ENCODE measurements at places on chromosomes 7 and 10.

DNA sequence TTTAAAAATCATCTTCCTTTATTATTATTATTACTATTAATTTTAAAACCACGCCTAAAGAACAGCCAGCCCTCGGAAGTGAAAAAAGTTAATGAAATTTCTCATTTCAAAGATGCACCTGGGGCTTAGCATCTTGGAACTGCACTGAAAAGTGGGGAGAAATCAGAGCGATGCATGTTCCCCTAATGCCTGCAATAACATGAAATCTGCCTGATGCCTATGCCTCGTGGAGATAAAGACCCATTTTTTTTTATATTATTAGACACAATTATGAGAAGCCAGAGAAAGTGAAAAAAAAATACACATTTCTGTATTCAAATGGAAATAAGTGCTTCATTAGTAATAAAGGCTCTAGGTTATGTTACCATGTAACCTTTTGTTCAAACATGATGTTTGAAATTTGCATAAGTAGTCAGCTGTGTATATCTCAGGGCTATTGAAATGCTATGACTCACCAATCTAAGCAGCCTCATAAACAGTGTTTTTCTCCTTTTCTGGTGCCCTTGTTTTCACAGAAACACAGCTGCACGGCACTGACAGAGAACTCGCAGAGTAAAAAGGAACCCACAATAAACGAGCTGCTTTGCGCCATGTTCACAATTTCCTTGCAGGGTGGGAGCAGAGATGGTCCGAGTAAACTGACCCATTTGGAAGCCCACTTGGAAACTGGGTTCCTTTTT lies 175.8 kb upstream of the PRKCQ start:
- no peak for DNase-seq

- DNase-seq: no peak
These were observed 130.4 kb upstream of the BMPER start for GRCh38 chr7:33774762-33775523.

DNA sequence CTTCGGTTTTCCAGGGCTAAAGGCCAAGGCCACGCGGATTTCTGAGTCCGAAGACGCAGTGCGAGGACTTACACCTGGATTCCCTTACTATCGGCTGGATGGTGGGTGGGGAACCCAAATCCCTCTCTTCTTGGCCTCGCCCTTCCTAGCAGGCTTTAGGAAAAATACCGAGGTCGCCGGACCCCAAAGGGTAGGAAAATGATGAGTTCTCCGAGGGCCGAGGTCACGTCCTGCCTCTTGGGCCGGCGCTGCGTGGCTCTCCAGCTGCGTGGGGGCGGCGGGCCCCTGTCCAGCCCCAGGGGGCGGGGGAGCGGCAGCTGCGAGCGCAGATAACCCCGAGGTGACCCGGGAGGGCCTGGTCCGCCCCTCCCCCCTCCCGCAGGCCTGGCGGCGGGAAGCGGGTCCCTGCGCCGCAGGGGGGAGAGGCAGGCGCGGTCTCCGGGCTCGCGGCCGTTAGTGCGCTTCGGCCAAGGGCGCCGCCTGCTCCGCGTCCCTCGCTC lies 805 bp upstream of the HMX3 start:
- no peak for DNase-seq

DNA sequence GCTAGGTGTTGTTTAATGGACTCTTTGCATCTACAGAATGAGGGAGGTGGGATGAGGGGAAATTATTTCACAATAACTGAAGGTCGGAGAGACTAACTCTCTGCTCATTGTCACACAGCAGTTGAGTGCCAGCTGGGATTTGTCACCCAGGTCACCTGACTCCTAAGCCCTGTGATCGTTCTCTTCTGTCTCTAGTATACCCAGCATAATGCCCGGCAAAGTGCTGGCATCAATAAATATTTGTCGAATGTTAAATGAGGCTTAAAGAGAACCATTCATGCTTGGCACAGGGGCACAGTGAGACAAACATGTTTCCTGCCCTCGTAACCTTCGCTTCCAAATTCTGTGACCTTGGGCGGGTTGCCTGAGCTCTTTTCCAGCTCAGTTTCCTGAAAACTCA lies 70.8 kb downstream of the TCF7L2 start:
- no peak for DNase-seq

DNA sequence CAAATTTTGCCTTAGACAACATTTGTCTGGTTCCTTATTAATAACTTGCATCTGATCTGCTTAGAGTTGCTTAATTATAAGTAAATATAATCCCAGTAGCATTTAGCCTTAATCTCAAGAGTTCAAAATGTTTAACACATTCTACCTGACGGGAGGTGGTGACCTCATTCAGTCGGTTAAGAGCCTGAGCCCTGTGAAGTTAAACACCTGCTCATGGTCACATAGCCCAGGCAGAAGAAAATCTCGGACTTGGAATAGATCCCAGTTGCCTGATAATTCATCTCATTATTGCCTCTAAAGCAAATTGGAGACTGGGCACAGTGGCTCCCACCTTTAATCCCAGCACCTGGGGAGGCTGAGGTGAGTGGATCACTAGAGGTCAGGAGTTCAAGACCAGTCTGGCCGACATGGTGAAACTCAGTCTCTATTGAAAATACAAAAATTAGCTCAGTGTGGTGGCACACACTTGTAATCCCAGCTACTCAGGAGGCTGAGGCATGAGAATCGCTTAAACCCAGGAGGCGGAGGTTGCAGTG lies 18.6 kb upstream of the ASCC1 start:
- DNase-seq: peak; percentile 3

DNA sequence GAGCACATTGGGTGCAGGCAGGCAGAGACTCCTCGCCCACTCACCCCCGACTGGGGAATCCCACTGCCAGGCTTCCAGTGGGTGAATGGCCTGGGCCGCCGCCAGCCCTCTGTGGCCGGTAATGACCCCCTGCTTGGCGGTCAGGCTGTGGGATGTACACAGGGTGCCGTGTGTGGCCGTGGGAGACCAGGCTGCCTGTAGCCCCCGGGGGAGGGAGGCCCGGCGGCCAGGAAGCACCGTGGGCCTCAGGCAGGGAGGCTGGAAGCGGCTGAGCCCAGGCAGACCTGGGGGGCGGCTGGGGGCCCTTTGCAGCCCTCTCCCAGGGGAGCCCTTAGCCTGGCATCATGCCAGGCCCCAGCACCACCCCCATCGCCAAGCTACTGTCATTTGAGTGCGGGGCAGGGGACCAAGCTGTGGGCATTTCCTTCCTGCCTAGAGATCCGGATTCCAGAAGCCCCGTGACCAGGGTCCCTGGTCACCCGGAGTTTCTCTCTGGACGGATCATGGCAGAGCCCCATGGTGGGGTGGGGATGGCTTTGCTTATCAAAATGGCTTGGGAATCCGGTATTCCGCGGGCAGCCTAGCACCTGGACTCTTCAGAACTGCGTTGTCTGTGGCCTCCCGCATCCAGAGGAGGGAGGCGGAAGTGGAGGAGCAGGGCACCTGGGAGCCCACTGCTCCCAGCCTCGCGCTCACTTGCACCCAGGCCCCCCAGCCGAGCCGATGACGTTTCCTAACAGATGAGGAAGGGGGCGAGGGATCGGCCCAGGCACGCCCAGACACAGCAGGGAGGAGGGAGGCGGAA lies 1.1 kb downstream of the TTYH3 start:
- peak; percentile 66 for DNase-seq

DNA sequence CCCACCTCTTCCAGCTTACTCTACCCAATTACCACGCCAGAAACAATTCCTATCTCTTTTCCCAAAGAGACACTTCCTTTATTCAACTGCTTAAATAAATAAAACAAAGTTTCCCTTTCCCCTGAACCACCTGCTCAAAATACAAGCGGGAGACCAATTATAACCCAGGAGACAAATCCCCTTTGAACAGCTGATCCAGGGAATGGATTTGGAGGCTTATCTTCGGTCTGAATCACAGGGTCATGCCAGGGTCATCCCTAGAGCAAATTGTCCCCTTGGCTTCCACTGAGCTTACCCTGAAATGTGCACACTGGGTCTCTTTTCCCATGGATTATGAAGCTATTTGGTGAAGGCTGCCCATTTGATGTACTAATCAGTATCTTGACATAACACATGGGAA lies 99.9 kb upstream of the JAZF1 start:
- DNase-seq: no peak

GRCh38 chr7:2945171-2945570 lies 98.5 kb downstream of the CARD11 start:
- DNase-seq: no peak

DNA sequence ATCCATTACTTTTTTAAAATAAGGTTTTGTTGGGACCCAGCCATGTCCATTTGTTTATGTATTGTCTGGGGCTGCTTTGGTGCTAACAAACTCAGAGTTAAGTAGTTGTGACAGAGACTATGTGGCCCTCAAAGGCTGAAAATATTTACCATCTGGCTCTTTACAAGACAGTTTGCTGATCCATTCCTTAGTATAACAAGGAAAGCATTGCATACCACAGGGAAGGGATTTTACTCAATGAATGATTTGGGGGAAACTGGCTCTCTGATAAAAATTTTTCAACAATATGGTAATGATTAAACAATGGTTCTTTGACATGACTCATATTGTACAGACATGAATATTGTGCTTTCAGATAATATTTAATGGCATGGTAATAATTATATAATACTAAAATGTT lies 738.1 kb downstream of the KCNMA1 start:
- DNase-seq: no peak

DNA sequence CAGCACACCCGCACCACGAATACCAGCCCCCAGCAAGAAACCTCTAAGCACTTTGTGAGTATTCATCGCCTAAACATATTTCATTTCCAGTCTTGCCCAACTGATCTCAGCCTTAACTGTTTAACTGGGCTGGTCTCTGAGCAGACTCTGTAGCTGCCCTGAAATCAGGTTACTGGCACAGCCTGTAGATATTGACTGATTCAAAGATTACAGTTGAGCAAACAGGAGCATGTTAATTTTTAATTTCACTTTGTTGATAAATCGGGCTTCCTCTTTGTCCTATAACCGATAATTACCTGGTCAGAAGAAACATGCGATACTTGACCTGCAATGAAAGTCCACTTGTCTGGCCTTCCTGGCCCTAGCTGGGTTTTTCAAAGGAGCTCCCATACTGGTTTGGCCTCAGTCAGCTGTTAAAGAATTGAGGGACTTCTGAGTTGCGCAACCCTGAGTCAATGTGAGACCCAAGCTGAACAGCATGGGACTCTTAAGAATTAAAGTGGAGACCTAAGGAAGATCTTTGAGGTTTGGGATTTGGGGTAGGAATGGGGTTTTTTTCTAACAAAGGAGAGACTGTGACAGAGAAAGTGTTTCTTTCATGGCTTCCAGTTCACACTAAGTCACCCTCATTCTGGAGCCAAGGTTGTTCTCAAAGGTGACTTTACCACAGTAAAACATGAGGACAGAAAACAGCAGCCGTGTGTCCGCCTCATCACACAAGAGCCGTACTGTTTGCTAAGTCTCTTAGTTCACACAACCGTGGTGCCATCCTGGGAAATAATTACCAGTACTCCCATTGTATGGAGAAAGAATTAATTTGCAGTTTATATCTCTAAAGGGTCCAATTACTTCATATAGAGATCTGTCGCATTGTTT lies 75.9 kb downstream of the PPP1R3C start:
- DNase-seq: no peak

- DNase-seq: no peak
These were observed 26.8 kb downstream of the GOLGA7B start for GRCh38 chr10:97876402-97876801.

DNA sequence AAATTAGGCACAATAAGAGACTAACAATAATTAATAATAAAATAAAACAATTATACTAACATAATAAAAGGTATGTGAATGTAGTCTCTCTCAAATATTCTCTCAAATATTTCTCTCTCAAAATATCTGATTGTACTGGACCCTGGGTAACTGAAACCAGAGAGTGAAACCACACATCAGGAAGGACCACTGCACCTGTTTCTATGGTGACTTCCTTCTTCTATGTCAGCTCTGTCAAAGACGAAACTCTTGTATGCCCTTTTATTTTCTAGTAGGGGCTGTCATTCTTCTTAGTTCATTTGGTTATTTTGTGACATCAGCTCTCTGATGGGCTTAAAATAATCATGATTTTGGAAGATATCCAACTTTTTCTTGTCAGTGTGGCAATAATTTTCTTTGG lies 428.0 kb upstream of the TPK1 start:
- no peak for DNase-seq

GRCh38 chr7:111030336-111030735 lies 60.6 kb upstream of the LRRN3 start:
- DNase-seq: no peak

DNA sequence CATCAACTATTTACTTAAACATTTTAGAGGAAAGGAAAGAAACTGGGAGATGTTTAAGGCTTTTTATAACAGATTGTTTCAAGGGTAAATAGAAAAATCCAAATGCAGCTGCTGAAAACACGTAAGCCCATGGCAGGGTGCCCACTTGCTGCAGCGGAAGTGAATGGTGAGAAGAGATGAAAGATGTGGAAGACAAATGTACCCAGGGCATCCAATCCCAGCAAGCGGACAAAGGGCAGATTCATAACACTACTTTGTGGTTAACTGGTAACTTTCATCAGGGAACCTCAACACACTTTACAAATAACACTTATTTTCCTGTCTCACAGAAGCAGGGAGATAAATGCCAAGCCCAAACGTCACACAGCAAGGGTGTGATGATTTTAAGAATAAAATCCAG lies 358.4 kb downstream of the KCNMA1 start:
- DNase-seq: no peak

DNA sequence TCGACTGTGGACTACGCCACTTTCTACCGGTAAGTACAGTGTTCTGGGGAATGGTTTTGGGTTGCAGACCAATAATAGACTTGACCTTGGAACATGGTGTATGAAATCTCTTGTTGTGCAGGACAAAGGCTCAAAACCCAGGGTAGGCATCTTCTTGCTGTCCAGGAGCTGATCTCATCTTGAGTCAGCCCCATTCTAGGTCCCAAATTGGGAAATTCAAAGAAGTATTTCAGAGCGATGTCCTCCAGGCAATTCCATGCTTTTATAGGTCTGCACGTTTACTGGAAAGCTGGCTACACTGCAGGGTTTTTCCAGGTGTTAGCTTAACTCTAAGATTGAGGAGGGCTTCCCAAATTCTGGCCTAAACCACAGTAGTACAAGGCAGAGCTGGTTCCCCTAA lies 180.7 kb downstream of the BMPER start:
- DNase-seq: no peak

DNA sequence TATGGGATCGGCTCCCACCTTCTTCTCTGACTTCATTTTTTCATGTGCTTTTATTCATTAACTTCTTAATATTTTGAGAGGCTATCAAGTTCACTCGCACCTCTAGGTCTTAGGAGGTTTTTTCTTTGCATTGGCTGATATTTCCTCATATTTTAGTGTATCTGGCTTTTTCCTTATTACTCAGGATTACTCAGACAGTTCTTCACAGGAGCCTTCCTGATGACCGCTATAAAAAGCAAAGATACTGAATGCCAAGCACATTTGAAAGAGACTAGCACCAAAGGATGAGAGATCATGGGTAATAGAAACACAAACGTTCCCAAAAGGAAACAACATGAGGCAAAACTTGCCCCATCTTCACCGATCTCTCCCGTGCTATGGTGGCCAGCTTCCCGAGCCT lies 409.2 kb upstream of the KLF6 start:
- DNase-seq: no peak

DNA sequence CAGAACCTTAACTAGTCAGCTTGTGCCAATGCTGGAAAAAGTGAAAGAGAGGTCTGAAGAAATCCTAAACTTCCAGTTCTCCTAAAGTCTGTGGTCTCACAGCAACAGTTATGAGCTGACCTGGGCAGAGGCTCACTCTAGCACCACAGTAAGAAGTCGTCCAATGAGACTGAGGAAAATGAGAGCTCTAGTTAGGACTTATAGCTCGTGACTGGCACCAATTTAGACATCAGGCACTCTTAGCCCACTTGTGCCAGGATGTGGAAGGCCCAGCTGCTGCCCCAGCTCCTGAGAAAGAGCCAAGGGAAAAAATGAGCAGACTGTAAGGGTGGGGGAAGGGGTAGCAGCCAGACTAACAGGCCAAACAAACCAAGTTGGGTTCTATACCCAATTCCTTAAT lies 7.6 kb downstream of the MMS19 start:
- no peak for DNase-seq

Measured in activated CD4-positive, alpha-beta memory T cell treated with anti-CD3 and anti-CD28 coated beads for 36 hours (primary cell).